ENCODE measurements at places on chromosomes 5 and 9. TPM values are rescaled to one million over a fixed set of nuclear protein-coding genes. Genes with fewer than 3 reads are reported as not detected.
A peak's percentile ranks its signal among the peaks of the same experiment; 100 is the strongest.

- DNase-seq: no peak
Observed at GRCh38 chr9:75039009-75039408, 10.9 kb upstream of the CARNMT1 start.

DNA sequence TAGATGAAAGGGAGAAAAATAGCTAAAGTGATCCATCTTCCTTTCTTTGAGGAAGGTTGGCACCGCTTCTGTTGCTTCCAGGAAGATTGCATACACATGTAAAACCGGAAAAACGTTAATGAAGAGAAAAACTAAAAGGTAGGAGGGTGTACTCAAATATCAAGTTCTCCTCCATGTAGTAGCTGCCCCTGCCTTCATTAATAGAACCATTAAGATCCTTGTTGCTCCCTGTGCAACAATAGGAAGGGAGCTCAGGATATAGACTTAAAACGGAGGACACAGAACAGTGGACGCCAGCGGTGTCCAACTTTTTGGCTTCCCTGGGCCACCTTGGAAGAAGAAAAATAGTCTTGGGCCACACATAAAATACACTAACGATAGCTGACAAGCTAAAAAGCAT is 118.9 kb downstream of the TMEM174 start:
- DNase-seq: no peak

DNA sequence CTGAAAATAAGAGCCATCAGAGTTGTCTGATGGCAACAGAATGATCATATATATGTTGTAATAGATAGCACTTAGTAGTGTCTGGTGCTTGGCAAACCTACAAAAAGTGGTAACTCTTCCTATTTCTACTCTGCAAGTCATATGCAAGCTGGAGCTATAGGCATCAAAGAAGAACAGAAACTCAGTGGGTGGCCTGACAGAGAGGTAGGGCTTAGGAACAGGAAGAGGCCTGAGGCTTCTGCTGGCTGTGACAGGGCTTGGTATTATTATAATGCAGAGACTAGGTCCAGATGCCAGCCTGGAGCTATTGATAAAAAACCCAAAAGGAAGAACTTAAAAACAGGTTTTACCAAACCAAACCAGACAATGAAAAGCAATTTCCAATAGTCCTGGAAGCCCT is 4.4 kb upstream of the DIAPH1 start:
- DNase-seq: no peak

GRCh38 chr5:58648846-58649245 is 66.0 kb downstream of the RAB3C start:
- peak; percentile 63 for DNase-seq

DNA sequence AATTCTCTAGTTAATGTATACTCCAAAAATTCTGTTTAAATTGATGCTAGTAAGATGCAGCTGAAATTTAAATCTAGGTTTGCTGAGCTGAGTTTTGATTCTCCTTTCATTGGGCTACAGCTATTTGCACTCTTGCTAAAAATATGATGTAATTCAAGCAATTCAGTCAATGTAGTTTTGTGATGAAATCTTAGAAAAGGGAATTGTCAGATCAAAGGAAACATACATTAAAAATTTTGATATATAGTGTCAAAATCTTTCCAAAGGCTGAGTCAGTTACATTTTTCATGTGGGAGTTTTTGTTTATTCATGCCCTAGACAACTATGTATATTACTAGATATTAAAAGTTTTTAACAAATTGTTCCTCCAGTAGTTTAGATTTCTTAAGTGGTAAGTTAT is 334.9 kb upstream of the DAB2 start:
- DNase-seq: no peak

DNA sequence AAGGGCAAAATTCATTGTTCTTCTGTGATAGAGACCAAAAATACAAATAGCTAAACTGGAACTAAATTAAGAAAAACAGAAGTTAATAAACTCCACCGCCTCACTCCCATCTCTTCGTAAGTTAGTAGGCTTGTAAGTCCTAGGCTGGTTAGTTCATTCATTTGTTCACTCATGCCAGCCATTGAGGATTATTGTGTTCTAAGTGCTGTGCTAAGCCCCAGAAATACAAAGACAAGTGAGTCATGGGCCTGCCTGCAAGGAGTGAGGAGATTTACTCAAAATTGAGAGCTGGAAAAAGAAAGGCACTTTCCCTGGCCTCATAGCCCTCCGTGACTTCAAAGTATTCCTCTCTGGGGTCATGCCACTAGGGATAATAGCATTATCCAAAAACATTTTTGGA is 8.5 kb downstream of the DOCK8 start:
- no peak for DNase-seq

DNA sequence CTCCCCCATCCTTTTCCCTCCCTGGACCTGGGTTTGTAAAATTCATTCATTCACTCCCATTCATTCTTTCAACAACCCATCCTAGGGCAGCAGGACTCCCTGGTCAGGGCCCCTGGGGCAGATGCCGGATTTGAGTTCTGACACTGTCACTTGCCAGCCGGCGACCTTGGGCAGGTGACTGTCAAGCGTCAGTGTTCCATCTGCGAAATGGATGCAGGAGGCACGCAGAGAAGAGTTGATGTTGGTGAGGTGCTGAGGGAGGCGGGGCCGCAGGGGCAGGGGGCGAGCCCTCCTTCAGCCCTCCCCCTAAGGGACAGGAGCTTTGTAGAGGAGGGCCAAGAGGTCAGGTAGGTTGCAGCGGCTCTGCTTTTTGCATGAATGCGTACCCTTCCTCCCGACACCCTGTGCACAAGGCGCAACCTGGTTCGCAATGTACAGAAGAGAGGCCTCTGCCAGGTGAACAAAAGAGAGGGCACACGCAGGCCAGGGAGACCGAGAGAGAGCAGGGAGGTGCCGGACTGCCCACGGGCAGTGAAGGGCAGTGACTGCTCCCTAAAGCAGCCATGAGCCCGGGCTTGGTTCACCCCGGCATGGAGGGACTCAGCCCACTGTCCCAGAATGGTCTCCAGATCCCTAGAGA is 128.1 kb downstream of the BARX1 start:
- no peak for DNase-seq

DNA sequence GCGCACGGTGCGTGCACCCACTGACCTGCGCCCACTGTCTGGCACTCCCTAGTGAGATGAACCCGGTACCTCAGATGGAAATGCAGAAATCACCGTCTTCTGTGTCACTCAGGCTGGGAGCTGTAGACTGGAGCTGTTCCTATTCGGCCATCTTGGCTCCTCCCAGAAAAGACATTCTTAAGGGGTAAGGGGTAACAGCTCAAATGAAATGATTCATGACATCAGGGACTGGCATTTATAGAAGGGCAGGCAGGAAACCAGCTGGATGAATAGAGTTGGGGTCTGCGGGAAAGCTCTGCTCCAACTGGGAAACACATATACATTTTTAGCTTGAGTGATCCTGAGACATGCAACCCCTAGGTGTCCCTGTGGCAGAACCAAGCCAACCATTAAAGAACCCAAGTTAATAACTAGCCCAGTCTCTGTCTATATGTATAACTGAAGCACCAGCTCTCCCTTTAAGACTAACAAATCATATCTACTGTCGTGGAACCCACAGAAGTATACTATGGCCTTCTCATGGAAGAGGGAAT is 119.3 kb downstream of the LMNB1 start:
- DNase-seq: no peak

DNA sequence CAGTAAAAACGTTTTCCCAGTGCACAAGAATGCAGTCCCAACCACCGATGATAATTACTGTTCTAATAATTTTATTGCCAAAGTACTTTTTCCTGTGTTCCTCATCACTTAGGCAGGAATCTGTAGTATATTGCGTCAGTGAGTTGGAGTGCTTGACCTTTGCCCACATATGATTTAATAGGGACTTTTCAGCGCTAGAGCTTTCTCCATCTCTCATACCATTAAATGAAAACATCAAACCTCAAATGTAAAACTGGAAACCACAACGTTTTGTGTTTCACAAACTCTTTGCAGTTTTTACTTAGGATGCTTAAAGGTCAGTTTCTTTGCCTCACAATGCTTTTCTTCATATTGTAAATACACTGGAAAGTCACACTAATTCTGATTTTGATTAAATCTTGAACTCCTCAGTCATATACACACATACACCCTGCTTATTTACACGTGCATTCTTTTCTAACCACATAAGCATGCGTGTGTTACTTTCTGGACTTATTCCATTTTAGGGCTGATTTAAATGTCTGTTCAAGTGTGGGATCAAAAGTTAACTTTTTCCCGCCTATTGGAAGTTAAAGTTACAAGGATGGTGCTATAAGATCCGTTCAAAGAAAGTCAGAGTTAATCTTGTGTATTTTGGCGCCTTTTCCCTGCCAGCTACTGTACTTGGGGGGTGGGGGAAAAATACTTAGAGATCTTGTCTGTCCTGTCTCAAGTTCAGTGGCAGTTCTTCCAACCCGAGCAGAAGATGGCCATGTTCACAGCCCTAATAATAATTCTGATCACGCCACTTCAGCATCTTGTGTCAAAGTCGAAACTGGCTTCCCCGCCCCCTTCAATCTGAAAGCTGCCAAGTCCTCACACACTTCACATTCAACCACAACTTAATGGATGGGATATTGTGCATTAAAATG is 6.6 kb upstream of the NFIB start:
- DNase-seq: no peak

GRCh38 chr9:38175423-38175822 is 106.4 kb upstream of the SHB start:
- DNase-seq: no peak

DNA sequence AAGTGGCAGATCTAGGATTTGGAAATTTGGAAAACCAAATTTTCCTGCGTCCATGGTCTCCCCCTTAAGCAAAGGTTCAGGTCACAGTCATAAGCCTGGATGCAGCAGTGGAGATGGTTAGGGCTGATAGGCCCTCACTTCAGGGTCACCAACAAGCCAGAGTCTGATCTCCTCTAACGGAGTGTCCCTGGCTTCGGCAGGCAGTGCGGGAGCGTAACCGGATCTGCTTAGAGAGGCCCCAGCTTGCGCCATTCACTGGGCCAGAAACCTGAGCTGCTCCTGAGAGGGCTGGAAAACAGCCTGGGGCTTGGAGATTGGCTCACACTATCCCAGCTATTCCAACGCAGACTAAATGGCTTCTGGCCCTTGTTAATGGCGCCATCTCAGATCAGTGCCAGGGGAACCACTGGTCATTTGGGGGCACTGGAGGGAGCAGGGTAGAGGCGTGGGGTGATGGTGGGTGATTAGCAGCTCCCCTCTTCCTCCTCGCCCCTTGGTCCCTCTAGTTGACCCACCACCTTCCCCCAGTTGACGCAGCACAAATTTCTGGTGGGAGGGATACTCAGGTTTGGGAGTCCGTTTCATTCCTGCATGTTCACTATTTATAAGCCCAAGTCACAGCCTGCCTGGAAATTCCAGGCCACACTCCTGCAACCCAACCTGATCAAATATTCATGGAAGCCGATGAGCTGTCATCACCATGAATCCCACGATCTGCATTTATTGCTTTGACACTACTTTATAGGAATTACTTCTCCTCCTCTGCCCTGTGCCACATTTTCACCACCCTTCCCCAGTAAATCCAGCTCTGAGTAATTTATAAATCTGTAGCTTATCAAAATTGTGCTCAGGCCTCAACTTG is 134.6 kb upstream of the CPEB4 start:
- DNase-seq: no peak

DNA sequence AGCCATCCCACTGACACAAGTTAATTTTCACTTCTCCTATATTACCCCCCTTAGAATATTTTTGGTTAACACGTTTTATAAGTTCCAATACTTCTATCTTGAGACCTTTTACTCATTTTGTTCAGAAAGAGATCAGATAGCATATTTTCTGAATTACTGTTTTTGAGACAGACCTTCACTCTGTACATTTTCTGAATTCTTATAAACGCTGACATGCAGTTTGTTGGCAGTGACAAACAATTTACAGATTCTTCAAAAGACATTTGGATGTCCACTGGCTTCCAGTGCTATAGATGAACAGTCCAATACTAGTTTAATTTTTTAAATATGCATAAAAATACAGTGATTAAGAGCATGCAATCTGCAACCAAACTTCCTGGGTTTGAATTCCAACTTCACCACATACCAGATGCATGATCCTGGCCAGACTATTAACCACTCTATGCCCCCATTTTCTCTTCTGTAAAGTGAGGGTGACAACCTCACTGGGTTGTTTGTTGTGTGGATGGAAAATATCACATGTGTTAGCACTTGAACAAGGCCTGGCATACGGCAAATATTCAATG is 142.1 kb downstream of the AGTPBP1 start:
- no peak for DNase-seq

DNA sequence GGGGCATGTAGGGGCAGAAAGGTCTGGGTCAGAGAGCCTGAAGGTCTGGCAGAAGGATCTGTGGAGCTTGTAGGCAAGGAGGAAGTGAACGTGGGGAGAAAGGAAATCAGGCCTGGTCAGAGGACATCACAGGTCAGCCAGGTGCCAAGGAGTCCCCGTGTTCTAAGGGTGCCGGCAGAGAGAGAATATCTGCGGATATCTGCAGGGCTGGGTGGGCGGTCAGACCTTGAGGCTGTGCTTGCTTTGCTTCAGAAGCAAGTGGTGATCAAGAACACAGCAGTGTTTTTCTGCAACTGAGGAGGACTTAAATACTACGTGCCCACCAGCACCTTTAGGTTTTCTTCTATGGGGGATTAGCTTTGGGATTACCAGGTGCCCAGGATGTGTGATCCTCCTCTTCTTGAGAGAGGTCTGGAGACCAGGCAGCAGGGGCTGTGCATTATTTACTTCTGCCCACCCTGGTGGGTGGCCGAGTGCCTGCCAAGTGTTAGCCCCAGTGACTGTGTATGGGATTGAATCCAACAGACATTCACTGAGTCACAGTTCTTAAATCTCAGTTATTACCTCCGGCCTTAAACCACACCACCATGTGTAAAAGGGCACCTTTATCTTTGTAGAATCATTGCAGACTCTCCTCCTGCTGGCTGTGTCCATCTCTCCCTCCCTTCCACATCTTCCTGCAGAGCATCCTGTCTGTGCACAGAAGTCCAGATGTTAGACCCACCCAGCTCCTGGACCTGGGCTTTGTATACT is 12.5 kb upstream of the SHB start:
- no peak for DNase-seq

GRCh38 chr9:81874931-81875330 is 53.3 kb upstream of the SPATA31D4 start:
- peak; percentile 93 for DNase-seq

- DNase-seq: no peak
Observed at GRCh38 chr5:65133477-65134110, 348.1 kb downstream of the ADAMTS6 start.

GRCh38 chr5:82158755-82159413 is 119.3 kb downstream of the RPS23 start:
- DNase-seq: no peak

DNA sequence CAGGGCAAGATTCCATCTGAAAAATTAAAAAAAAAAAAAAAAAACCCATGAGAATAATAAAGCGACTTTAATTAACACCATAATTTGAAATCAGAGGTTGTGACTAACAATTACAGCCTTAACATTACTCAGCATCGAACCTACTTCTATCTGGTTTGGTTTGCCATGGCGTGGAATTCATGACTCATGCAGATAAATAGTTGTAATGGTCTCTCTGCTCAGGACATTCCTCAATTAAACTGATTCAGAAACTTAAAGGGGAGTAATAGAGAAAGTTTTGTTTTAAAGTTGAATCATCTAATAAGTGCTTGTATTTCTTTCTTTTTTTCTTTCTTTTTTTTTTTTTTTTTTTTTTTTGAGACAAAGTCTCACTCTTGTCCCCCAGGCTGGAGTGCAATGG is 135.5 kb downstream of the SPATA31D1 start:
- DNase-seq: no peak

The TXNDC8 gene
- not detected for total RNA-seq

The AP3B1 gene
- total RNA-seq: 53.4 TPM

The TMOD1 gene
- total RNA-seq: 1.5 TPM

The ANKRD31 gene
- not detected for total RNA-seq

The SHOC1 gene
- total RNA-seq: not detected

The KIF24 gene
- total RNA-seq: 2.5 TPM

The CDKN2B gene
- total RNA-seq: 2.3 TPM

The DTWD2 gene
- total RNA-seq: 2.7 TPM

The CCL28 gene
- 0.85 TPM for total RNA-seq

The SH3GLB2 gene
- total RNA-seq: 36.0 TPM

The PKN3 gene
- 20.6 TPM for total RNA-seq

Measured in pulmonary artery endothelial cell (primary cell).